ENCODE measurements at places on chromosomes 7 and 10.

- no peak for DNase-seq
Measured at GRCh38 chr7:87993269-87993668, 59.2 kb downstream of the ADAM22 start.

- DNase-seq = no peak
Measured at GRCh38 chr7:137619181-137619580, 227.6 kb downstream of the DGKI start.

DNA sequence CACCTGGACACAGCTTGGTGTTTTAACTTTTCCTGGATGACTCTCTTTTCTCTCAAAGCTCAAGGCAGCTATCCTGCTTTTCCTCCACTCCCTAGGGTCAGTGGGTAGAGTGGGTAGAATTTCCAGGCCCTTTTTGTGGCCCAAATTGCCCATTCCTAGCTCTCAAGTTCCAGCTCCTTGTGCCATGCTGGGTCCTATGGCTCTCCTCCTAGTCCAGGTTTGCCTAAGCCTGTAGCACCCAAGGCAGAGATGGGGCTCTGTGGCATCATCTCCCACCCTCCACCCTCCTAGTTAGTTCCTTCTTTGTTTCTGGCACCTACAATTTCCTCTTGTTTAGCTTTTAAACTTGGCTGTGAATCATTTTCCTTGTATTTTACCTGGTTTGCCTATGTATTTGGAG is 9.7 kb downstream of the CPA4 start:
- no peak for DNase-seq

- DNase-seq = no peak
Measured at GRCh38 chr7:21243265-21243664, 184.6 kb upstream of the SP4 start.

GRCh38 chr7:20402747-20403230 is 72.1 kb downstream of the ITGB8 start:
- no peak for DNase-seq

- DNase-seq = no peak
Measured at GRCh38 chr10:125068406-125068805, 92.0 kb downstream of the CTBP2 start.

DNA sequence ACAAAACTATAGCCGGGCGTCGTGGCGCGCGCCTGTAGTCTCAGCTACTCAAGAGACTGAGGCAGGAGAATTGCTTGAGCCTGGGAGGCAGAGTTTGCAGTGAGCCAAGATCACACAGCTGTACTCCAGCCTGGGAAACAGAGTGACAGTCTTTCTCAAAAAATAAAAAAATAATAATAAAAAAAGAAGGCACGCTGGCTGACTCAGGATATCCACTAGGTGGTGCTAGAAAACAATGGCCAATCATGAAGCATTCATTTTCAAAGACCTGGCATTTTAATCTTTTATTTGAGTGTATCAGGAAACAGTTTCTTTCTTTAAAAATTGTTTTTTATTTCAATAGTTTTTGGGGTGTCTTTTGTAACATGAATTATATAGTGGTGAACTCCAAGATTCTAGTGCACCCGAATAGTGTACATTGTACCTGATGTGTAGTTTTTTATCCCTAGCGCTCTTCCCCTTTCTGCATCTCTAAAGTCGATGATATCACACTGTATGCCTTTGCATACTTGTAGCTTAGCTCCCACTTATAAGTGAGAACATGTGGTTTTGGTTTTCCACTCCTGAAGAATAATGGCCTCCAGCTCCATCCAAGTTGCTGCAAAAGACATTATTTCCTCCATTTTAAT is 88.6 kb downstream of the LYZL1 start:
- DNase-seq = no peak

GRCh38 chr10:116699049-116699448 is 43.3 kb downstream of the HSPA12A start:
- DNase-seq = no peak

GRCh38 chr10:112778579-112778978 is 171.5 kb upstream of the TCF7L2 start:
- DNase-seq = no peak

GRCh38 chr7:148944935-148945934 is 61.1 kb upstream of the EZH2 start:
- DNase-seq = no peak

DNA sequence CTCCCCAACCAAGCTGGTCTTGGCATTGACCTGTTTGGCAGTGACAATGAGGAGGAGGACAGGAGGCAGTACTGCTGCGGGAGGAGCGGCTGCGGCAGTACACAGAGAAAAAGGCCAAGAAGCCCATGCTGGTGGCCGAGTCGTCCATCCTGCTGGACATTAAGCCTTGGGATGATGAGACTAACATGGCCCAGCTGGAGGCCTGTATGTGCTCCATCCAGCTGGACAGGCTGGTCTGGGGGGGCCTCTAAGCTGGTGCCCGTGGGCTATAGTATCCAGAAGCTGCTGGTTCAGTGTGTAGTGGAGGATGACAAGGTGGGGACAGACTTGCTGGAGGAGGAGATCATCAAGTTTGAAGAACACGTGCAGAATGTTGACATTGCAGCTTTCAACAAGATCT is 39.1 kb upstream of the ZNF273 start:
- no peak for DNase-seq

DNA sequence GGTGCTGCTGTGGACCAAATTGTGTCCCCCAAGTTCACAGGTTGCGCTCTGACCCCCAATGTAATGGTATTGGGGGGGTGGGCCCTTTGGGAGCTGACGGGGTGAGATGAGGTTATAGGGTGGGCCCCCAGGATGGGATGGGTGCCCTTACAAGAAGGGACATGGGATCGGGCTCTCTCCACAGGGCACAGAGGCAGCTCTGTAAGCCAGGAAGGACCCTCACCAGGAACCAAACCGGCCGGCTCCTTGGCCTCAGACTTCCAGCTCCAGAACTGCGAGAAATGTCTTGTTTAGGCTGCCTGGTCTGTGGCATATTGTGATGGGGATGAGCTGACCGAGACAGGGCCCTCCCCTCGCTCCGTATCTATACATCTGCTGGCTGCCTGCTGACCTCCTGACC is 25.7 kb upstream of the JAKMIP3 start:
- DNase-seq = no peak

- DNase-seq = no peak
Measured at GRCh38 chr7:100585511-100586265, at the start of gene LRCH4. Gene LRCH4, minus strand, starts transcription at chr7:100586129. Its CDS starts 29 bp downstream, at chr7:100586100.
